ENCODE measurements at places on chromosomes 2 and 18.

- peak; percentile 61 for DNase-seq
Observed at GRCh38 chr2:201182650-201183364, at the start of gene CASP10. TSS of gene CASP10 (plus strand) at chr2:201183141. CDS start at chr2:201185778, 2,637 bp downstream.

GRCh38 chr18:58535340-58536201 lies 93.3 kb downstream of the ALPK2 start:
- DNase-seq = no peak

- DNase-seq = no peak
Observed at GRCh38 chr2:127662937-127663565, 12.3 kb downstream of the LIMS2 start.

DNA sequence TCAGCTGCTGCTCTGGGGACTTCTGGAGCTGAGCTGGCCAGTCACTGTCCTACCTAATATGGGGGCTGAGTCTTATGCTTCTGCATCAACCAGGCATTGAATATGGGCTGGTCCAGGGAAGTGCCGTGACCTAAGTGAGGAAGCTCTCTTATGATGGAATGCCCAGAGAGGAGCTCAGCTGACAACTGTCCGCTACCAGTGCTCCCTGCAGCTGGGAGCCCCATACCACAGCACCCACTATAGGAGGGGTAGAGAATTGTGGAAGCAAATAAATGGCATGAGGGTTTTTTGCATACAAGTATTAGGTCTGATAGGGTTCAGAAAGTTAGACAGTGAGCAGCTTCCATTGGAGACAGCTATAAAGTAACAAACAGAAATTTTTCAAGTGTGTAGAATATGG lies 4.5 kb downstream of the TIMM21 start:
- DNase-seq = no peak

DNA sequence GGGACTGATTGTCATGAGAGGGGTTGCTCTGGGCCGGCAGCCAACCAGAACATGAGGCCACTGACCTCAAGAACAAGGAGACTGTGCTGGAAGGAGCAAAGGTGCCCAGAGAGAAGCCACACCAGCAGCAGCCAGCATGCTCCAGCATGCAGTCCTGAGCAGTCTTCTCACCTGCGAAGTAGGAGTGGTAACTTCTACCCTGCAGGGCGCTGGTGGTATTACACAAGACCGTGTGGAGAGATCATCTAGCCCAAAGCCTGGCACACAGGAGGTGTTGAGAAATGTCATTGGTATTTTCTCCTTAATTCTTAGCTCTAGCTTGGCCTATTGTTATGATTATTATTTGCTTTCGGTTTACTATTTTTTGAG lies 132.7 kb downstream of the TSN start:
- DNase-seq = no peak

DNA sequence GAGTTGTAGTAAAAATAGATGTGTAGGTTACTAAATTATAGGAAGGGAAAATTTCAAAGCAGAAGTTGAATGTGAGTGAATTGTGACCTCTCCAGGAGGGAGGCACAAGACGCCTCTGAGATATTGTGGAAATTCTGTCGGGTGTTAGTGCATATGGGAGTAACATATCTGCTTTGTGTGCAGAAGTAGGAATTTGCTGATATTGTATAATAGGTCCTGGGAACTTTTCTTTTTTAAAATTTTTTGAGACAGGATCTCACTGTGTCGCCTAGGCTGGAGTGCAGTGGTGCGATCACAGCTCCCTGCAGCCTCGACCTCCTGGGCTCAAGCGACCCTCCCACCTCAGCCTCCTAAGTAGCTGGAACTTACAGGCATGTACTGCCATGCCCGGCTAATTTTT lies 34.7 kb downstream of the UBXN4 start:
- no peak for DNase-seq

GRCh38 chr18:76875390-76876325 lies 53.3 kb downstream of the ZNF236 start:
- DNase-seq = peak; percentile 32

DNA sequence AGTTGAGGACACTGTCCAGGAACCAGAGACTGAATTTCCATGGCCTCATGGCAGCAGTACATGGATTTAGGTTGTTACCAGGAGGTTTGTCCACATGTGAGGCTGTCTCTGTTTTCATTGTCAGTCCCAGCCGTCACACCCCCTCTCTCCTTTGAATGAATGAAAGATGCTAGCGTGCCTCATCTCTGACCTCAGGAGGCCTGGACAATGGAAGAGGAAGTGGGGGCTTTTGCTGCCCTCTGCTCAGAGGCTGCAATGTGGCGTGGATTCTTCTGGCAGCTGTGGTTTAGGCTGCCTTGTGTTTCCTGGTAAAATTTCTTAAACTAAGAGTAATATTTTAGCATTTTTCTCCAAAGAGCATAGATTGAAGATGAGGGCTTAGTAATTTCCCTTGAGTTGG lies 47.5 kb downstream of the RAB31 start:
- no peak for DNase-seq

DNA sequence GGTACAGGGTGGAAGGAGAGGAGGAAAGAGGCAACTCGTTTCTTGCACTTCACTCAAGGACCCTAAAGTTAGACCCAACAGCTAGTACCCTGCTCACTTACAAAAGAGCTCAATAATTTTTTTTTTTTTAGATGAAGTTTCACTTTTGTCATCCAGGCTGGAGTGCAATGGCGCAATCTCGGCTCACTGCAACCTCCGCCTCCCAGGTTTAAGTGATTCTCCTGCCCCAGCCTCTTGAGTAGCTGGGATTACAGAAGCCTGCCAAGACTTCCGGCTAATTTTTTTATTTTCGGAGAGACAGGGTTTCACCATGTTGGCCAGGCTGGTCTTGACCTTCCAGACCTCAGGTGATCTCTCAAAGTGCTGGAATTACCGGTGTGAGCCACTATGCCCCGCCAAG lies 4.1 kb downstream of the ASB3 start:
- DNase-seq = no peak

DNA sequence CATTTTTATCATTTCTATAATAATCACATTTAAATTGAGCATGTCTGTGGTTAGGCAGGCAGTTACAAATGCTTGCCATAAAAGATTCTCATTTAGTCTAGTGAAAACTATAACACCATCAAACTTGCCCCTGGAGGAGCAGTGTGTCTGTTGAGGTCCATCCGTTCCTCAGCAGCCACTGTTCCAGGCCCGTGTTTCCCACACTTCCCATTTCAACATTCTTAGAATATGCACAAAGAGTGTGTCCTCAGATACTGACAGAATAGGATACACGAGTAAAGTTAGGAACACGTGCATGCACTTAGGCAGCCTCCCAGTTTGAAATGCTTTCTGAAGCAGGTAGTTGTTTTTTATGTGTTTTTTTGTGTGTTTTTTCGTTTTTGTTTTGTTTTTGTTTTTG lies 39.9 kb downstream of the NCK2 start:
- DNase-seq = no peak

DNA sequence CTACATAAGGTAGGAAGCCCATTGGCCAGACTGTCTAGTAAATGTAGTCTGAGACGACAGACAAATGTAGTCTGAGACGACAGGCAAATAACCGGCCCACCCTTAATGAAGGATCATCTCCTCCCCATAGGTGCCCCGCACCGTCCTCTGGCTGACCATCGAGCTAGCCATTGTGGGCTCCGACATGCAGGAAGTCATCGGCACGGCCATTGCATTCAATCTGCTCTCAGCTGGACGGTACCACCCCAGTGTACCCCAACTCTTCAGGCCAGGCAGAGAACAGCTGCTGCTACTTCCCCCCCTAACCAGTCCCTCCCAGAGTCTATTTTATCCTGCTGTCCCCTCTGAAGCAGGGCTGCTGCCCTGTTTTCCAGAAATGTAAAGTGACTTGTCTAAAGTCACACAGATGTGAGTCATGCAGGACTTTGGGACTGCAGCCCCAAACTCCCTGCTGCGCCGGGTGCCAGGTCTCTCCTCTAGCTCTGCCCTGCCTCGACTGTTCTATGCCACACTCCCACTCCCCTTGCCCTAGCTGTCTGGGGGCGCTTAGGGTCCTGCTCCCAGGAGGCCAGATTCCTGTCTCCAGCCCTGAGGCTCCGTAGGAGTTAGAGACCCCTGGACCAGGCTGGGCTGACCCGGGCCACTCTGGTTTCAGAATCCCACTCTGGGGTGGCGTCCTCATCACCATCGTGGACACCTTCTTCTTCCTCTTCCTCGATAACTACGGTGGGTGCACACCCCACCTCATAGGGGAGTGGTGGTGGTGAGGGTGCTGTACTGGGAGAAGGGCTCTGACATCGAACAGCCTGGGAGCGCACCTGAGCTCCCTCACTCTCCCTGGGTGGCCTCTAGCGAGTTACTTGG lies 4.7 kb downstream of the SLC11A1 start:
- no peak for DNase-seq

GRCh38 chr2:29269095-29269764 lies 154.0 kb downstream of the CLIP4 start:
- DNase-seq = no peak

- no peak for DNase-seq
Observed at GRCh38 chr2:25619185-25619584, 54.2 kb downstream of the DTNB start.

- no peak for DNase-seq
Observed at GRCh38 chr2:65079017-65079416, 22.8 kb downstream of the CEP68 start.

- DNase-seq = peak; percentile 16
Observed at GRCh38 chr2:102703748-102704147, 58.1 kb upstream of the TMEM182 start.

DNA sequence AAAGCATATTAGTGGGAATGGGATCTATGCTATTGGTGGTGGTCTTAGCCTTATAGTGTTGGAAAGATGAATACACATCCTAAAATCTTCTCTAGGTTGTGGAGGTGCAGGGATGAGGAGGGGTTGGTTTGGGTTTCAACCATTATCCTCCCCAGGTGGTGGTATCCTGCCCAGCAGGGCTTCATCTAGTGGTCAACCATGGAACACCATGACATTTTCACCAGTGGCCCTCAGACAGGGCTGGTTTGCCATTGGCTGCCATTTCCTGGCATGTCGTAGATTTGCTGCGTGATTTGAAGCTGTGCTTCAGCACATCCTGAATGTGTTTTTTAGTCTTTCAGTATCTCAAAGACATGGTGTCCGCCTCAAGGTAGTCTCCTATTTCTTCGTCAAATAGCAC lies 391.2 kb upstream of the HNRNPA3 start:
- peak; percentile 6 for DNase-seq

GRCh38 chr2:162212366-162212765 lies 30.9 kb downstream of the FAP start:
- no peak for DNase-seq

DNA sequence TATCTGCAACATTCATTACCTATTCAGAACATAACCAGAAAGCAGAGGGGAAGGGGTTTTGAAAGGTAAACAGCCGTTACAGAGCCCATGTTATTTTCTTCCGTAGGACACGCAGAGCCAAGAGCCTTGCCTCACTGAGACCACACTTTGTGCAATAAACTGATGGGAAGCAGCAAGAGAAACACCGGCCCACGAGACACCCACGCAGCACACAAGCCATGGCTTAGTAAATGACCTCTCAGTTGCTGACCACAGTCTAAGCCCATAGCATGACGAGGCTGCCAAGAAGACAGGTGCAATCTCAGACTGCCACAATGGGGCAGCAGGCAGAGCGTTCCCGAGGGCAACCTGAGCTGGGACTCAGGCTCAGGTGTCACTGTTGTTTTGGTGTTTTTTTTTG lies 59.6 kb downstream of the CABYR start:
- no peak for DNase-seq

DNA sequence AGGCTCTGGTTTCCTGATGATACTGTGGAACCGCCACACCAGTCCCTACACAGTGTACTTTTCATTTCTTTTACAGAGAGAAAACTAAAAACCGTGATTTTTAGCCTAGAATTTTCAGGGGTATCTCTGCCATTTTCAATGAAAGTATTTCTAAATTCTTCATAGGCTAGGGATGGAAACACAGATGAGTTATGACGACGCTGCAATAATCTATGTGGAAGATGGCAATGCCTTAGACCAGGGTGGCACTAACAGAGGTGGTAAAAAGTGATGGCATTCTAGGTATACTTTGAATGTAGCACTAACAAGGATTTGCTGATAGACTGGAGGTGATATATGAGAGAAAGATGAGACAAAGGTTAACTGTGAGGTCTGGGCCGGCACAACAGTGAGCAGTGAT lies 56.5 kb downstream of the TTC21B start:
- DNase-seq = no peak

- no peak for DNase-seq
Observed at GRCh38 chr2:206784559-206785353, 19.4 kb downstream of the FASTKD2 start.

GRCh38 chr2:181258720-181259119 lies 198.5 kb upstream of the ITGA4 start:
- DNase-seq = peak; percentile 33

DNA sequence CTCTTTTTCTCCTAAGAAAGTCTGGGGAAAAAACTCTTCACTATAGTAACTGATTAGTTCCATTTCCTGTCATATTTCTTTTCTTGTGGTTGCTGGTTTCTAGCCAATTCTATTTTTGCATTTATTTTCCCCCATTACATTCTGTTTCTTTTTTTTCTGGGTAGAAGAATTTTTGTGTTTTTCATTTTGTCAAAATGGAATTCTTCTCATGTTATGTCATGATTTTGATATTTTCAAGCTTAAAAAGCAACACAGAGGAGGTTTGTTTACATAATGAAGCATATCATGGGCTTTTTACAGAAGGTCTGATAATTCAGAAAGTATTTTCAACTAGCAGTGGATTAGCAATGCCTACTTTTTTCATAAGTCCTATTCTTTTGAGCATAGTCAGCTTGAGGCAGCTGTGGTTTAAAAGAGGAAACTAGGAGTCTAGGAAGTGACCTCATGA lies 102.0 kb downstream of the MAP2 start:
- DNase-seq = peak; percentile 18

DNA sequence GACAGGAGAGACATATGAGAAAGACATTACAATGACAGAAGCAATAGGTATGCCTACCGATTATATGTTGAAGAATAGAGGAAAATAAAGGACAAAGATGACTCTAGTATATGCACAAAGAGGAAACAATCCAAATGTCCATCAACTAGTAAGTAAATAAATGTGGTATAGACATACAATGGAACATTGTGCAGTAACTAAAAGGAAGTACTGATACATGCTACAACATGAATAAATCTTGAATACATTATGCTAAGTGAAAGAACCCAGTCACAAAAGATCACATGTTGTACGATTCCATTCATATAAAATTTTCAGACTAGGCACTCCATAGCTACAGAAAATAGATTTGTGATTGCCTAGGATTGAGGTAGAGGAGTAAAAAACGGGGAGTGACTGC lies 28.5 kb upstream of the PGAP1 start:
- DNase-seq = no peak

GRCh38 chr2:21229302-21229701 lies 105.5 kb downstream of the TDRD15 start:
- DNase-seq = no peak

- no peak for DNase-seq
Observed at GRCh38 chr2:86045541-86045940, 60.1 kb downstream of the POLR1A start.

- no peak for DNase-seq
Observed at GRCh38 chr18:55400590-55401541, 187.1 kb downstream of the TCF4 start.

- no peak for DNase-seq
Observed at GRCh38 chr18:62682371-62682770, 33.0 kb upstream of the PHLPP1 start.

All from AG08396 (cell line).